ENCODE measurements at places on chromosomes 5 and 9. TPM values are rescaled to one million over a fixed set of nuclear protein-coding genes. Genes with fewer than 3 reads are reported as not detected.

DNA sequence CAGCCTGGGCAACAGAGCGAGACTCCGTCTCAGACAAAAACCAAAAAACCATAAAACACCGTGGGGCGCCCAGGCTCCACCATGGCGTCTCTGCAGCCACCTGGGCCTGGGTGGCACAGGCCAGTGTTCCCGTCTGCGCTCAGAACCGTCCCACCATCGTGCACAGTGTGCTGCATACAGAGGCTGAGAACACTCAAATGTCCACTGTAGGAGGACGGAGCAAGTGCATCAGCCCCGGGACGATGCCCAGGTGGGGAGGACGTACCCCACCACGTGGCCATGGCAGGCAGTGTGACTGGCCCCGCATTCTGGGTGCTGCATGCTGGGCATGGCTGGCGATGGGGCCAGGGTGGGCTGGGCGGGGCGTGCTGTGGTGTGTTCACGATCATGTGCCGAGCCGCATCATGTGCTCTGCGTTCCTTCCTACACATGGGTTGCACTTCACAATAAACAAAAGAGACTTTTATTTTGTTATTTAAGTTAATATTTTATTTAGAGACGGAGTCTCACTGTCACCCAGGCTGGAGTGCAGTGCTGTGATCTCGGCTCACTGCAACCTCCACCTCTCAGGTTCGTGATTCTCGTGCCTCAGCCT lies 37.8 kb downstream of the EXD3 start:
- DNase-seq, result no peak

Gene GABRA6
- not detected for polyA plus RNA-seq

- no peak for DNase-seq
Observed at GRCh38 chr9:76539180-76539579, 80.2 kb downstream of the GCNT1 start.

- no peak for DNase-seq
Observed at GRCh38 chr9:8531826-8532415, 732.3 kb upstream of the DMAC1 start.

DNA sequence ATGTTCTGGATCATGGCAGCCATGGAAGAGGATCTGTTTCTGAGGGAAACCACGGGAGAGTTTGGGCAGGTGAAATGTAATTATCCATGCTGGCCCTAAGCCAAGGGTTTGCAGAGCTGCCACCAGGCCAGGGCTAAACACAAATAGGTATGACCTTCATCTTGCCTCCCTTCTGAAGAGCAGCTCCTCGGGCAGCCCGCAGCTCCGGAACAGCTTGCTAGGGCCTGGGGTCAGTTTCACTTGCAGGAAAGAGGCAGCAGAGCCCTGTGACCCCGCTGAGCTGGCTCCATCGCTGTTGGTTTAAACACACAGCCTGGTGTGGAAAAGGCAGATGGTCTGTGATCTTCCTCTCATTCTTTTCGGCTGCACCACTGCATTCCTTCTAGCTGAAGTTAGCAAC lies 141.4 kb downstream of the TMEM38B start:
- DNase-seq, result no peak

Gene C9
- polyA plus RNA-seq, result 0.47 TPM

GRCh38 chr9:36162211-36162738 lies 6.9 kb upstream of the CCIN start:
- no peak for DNase-seq

- DNase-seq, result peak; percentile 77
Observed at GRCh38 chr5:78359831-78360673, at the start of gene SCAMP1. Gene SCAMP1 (plus strand): TSS chr5:78360617. CDS start chr5:78360672, 55 bp downstream.

Data from urinary bladder (tissue), 4 donors.